ENCODE measurements at places on chromosomes 2 and 18.

DNA sequence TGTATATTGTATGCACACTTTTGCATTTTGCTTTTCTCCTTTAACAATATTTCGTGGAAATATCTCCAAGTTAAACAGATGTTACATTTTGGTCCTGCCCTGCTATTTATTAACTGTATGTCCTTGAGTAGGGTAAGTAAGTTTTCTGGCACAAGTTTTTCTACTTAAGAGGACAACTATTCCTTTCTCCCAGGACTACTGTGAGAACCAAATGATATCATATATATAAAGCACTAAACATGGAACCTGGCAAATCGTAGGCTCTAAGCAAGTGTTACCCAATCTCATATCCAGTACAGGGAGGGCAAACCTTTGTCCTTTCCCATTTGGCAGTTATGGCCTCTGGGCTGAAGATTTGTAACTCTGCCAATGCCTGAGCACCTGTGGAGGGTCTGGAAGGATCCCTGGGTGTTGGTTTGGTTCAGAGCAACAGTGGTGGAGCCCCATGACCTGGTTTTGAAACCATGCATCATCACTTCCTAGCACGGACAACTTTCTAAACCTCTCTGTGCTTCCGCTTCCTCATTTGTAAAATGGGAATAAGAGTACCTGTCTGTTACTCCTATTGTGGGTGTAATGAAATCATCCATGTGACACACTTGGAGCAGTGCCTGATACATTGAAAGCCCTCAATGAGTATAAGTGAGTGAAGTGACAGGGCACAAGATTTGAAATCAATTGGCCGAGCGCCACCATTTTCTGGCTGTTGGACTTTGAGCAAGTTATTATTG, 28.3 kb upstream of the ICOS start:
- no peak for DNase-seq

GRCh38 chr2:134668821-134669220, 50.0 kb downstream of the TMEM163 start:
- DNase-seq: no peak

DNA sequence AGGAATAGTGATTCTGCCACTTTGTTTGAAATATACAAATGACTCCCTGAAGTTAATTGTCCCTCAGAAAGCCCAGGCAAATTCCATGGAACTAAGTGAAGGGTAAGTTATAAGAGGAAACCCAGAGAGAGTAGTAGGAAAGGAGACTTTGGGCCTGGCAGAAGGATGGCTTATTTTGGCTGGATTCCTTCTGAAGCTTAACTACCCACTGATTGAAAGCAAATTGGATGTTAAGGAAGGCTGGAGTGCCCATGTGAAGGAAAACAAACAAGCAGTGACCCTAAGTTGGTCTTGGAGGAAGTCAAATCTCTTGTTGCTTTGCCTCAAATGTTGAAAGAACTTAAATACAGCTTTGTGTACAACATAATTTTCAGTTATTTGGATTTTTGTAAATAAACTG, 1106.4 kb upstream of the ZEB2 start:
- no peak for DNase-seq

DNA sequence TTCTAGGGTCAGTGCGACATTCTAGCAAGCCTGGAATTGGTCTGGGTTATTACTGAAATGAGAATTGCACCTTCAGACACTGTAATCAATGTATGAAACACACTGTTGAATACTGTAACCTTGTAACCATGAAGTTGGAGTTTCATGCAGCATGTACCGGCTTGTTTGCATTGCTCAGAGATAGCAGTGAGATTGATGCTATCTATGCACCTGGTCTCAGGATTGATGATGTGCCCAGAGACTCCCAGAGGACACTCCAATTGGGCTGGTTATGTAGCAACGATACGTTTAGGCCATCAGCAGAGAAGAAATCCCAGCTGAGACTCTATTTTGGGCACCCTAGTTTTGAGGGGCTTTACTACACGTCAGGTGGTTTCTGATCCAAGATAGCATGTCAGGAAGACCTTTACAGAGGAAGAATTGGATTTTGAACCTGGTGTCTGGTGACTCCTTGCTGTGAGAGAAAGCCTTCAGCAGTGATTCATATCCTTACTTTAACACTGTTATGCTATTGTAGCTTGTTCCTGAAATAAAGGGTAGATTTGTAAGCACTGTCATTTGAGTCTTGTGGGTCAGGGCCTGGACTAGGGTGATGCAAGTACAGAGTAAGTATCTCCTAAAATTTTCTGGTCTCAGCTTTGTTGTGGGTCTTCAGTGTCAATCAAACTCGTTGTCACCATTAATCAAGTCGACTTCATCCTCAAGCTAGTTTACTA, 305.1 kb upstream of the GULP1 start:
- DNase-seq: no peak

DNA sequence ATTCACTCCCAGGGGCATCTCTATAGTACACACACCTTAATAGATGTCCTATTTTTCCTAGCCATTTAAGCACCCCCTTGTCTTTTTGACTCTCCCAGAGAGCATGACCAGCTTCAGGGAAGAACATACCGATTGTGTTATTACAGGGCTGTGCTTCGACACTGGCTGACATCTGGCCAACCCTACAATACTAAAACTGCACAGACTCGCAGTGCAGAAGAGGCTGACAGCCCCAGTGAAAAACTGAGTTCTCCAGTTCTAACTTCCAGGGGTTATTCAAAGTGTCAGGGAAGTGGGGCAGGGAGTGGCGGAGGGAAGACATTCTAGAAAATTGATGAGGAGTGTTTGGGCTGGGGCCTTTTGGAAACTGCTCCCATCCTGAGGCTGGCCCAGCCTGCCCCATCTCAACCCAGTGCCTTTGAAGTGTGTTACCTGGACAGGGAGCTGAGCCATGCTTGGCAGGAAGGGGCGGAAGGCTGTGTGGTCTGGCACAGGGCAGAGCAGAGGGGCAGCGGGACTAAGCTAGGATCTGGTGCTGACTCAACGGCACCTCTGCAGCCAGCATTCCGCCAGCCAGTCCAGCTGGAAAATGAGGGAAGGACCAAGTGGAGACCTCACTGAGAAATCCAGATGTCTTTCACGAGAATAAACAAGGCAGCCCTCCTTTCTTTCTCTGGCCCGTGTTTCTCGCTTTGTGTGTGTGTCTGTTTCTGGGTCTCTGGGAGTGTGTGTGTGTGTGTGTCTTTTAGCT, 15.4 kb upstream of the IGFBP5 start:
- no peak for DNase-seq

DNA sequence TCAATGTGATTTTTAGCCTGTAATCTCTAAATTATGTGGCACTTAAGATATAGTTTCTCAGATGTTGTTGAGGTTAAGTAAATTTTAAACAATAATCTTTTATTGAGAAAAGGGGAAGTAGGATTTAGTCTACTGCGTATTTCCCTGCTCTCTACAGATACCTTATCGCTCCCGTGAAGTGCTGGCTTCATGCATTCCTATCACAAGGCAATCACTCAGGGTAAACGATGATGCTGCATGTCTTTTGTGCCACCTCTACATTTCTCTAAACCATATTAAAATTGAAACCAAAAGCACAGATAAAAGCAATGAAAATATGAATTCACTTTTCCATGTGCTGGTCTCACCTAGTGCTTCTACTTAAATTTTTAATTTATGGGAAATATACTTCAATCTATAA, 14.4 kb upstream of the RPE start:
- no peak for DNase-seq

- no peak for DNase-seq
These were observed 544.9 kb upstream of the DDX18 start for GRCh38 chr2:117269574-117269973.

DNA sequence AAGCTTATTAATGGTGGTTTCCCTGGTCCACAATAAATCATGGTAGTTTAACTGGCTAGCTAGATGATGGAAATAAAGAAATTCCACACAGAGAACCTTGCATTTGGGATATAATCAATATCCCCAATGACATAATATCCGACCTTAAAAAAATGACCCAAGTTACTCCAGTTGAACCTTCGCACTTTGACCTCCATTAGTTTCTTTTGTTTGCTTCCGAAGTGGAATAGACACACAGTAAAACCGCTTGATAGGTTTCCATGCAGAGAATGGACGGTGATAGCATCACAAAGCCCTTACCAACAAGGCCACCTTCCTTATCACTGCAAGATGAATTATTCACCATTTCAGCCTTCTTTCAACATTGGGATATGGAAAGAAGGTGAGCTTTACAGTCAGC, 1966.1 kb upstream of the CELF4 start:
- DNase-seq: no peak

DNA sequence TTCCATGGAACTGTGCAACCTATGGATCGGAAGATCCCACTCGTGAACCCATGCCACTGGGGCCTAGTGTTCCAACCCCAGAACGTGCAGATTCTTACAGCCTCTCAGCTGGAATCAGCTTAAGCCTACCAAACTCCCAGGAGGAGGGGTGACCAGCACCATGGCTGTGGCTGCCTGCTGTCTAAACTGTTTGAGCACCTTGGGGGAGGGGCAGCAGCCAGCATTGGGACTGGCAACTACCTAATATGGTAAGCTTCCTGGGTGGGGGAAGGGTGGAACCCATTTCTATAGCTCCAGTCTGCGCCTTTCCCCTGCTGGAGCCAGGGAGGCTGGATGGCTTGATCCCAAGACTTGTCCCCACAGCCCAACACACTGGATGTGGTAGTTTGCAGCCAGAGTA, 10.7 kb upstream of the POLE4 start:
- DNase-seq: no peak

GRCh38 chr2:120831086-120831485, 95.4 kb downstream of the GLI2 start:
- DNase-seq: no peak

DNA sequence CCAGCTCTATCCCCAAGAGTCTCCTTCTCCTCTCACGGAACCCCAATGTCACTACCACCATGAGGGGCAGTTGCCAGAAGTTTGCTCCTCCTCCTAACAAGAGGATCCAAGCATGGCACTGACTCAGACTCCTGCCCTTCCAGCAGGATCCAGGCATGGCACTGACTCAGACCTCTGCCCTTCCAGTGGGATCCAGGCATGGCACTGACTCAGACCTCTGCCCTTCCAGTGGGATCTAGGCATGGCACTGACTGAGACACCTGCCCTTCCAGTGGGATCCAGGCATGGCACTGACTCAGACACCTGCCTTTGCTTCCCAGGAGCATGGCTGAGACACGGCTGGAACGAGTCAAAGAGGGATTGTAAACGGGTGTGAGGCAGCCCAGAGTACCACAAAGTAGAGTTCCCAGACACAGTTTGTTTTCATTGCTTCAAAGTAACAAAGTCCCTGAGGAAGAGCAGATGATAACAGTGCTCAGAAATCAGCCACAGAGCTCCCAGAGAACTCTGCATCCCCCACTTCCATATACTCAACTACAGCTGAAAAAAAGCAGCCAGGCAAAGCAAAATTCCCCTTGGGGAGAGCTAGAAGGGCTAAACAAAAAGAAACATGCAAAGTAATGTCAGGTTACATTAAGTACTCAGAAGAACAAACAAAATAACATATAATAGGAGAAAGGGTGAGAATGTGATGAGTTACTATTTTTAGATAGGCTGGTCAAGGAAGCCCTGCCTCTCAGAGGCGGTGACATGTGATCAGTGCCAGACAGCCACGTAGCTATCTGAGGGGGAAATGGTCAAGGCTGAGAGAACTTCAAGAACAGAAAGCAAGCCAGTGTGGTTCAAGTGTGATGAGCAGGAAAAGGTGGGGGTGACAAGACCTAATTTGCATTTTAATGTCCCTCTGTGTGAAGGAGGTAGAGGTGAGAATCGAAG, 3.0 kb downstream of the BUB1 start:
- no peak for DNase-seq

DNA sequence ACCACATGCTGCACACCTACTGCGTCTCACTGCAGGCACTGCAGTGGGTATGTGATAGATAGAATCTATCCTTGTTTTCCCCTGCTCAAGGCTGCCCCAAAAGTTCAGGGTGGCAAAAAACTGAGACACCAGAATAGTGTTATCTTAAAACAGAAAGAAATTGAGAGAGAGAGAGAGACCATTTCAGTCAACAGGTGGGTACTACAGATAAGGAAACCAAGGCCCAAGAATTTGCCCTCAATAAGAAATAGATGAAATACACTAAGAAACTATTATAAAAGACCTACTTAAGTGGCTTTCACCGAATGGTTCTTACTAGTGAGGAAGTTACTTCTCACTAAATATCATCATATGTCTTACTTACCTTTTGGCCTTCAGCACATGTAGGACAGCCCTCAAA, 27.9 kb downstream of the EPG5 start:
- no peak for DNase-seq

GRCh38 chr18:57352761-57353136, 392 bp downstream of the ST8SIA3 start:
- DNase-seq: no peak

DNA sequence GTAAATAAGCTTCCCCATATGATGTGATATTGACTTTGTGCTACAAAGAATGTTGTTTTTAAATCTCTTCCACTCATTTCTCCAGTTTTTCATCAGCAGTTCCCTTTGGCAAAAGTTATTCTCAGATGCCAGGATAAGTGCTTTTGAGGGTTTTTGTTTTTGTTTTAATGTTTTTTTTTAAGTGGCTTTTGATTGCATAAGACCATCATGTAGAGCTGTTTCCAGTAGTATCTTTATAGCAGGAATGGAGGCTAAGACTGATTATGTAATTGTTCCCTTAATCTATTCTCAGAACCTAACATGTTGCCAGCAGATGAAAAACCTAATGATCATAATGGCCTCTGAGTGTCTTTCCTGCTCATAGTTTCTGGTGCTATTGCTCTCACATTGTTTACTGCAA, 77.9 kb downstream of the CABLES1 start:
- DNase-seq: no peak

- DNase-seq: no peak
These were observed 207.5 kb downstream of the SEPTIN10 start for GRCh38 chr2:109406301-109406700.

GRCh38 chr2:36356990-36357846, 1.6 kb downstream of the CRIM1 start:
- DNase-seq: no peak

GRCh38 chr18:32668956-32669355, 103.9 kb downstream of the KLHL14 start:
- no peak for DNase-seq

- no peak for DNase-seq
These were observed 66.3 kb upstream of the GALNT5 start for GRCh38 chr2:157191186-157191585.

- no peak for DNase-seq
These were observed 236.0 kb downstream of the BCL2 start for GRCh38 chr18:63083555-63083954.

DNA sequence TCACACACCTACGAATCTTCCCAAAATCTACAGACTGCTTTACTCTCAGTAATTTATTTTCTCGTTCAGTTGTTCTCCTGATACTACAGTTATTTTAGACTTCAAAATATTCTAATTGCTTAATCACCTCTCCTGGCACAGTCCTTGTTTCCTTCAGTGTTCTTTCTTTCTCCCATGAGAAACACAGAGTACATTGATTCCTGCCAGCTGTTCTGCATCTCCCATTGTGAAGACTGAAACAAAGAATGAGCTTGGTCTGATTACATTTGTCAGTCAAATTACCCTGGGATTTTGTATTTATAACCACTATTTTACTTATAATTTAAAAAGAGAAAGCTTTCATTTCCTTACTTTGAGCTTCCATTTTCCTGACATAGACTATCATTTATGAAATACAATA, 63.9 kb upstream of the TANK start:
- peak; percentile 50 for DNase-seq

GRCh38 chr2:175251425-175252041, 70.0 kb upstream of the ATP5MC3 start:
- DNase-seq: no peak

Data from NCI-H2171 (cell line).